Fibroblast of the aortic adventitia (primary cell): ENCODE measurements at places on chromosomes 6 and 20. TPM values are rescaled to one million over a fixed set of nuclear protein-coding genes. Genes with fewer than 3 reads are reported as not detected.
A peak's percentile ranks its signal among the peaks of the same experiment; 100 is the strongest.

DNA sequence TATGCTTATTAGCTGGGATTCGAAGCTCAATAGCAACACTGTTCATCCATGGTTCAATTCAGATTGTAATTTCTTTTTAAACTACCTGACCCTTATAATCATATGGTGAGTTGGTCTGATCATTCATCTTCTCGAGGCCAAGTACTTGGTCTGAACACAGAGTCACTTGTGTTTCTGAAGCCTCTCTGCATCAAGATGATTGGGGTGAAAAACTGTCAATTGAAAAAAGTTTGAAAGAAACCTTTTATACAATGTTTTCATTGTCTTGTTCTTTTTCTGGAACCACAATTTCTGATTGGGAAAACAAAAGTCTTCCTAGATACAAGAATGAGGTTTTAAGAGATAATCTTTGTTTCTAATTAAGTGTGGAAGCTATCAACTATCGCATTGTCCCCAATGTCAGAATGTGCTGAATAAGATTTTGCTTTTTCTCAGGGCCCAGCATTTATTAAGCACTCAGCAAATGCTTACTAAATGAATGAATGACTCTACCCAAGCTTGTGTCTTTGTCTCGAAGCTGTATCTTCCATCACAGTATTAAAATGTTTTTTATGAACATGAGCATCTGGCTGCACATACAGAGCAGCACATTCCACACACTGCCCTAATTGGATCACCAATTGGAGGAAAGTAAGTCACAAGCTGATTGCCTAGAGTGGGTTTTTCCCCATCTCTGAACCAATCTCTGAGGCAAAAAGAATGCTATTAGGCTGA lies 45.0 kb upstream of the MOXD1 start:
- DNase-seq: no peak

Gene AIF1
- total RNA-seq: not detected in 2 replicates

- DNase-seq: no peak
Measured at GRCh38 chr6:136762022-136762975, 30.0 kb downstream of the MAP3K5 start.

DNA sequence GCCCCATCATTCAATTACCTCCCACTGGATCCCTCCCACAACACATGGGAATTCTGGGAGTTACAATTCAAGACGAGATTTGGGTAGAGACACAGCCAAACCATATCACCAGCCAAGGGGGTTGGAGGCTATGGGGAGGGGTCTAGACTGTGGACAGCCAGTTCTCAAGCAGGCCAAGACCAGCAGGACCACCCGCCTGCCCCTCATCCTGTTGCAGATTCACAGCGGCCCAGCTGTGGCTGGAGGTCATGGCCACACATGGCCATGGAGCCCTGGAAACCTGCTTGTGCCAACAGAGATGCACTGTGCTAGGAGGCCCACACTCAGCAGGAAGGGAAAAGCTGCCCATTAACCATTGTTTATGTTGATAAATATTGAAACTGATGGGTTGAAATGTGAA lies 240.5 kb downstream of the TTLL2 start:
- DNase-seq: no peak

- DNase-seq: peak; percentile 53
Measured at GRCh38 chr20:43959079-43959919, 44.6 kb downstream of the TOX2 start.

DNA sequence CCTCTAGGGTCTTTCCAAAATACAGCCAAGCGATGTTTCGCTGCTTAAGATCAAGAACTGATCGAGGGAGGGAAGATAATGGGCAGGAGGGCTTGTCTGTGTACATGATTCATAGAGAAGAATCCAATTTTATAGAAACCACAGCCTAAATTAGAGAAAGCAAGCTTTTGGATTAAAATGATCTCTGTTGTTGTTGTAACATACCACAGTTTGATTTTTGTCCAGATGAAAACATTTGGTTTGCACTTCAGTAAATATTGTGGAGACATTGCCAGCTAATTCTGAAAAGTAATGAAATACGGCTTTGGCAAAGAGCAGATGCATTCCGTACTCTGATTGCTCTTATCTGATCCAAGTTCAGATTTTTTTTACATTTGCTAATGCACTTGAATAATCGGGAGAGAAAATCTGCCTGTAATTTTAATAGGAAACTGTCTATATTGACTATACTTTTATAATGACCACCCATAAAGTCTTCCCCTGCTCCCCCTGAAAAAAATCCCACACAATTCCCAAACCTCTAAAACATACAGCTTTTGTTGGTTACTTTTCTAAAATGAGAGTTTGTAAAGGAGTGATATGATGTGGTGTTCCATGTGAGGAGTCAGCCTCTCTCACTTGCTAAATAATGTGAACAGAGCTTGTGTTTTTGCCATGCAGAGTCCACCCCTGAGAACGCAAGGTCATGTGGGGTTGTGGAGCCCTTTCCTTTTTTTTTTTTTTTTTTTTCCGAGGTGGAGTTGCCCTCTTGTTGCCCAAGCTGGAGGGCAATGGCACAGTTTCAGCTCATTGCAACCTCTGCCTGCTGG lies 199.9 kb downstream of the DTNBP1 start:
- peak; percentile 72 for DNase-seq

DNA sequence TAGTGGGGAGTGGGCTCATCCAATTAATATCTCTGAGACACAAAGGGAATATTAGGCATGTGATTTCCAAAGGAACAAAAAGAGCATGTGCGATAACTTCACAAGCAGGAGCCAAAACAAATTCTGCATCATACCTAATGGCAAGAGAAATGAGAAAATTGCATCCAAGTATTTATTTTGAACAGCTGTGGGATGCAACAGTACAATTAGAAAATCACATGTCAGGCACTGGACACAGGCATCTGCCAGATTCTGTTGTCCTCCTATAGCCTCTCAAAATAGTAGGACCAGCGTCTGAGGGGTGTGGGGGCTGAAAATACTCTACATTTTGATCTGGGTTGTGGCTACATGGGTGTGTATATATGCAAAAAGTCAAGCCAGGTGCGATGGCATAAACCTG lies 66.3 kb downstream of the EDN1 start:
- DNase-seq: no peak

Gene DDX39B
- total RNA-seq: 197 and 290 TPM in 2 replicates

DNA sequence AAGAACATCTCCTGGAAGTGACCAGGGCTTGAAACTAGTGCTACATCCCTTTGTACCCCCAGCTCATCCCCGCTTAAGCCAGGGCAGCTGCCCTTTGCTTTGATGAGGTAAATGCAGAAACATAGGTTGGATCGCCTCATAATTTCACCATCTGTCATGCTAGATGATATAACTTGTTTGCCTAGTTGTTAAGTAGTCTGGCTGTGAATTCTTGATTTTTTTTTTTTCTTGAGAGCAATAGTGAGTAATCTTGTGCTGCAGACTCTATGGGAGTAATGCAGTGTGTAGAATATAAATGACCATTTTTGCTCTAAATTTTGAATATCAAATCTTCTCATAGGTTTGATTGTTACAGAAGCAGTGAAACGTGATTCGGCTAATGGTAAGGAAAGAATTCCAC lies 4.1 kb downstream of the TRDN start:
- no peak for DNase-seq

Gene LY6G5B
- total RNA-seq: 2.8 and 4.5 TPM in 2 replicates
